ENCODE measurements at places on chromosomes 13 and 19.

DNA sequence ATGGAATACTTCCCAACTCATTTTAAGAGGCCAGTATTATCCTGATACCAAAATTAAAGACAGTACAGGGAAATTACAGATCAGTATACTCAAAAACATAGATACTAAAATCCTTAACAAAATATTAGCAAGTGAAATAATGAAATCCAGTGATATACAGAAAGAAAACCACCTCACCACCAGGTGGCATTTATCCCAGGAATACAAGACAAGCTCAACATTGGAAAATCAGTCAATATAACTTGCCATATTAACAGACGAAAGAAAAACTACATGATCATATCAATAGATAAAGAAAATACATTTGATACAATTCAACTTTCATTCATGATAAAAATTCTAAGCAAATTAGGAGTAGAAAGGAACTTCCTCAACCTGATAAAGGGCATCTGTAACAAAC, 6.7 kb upstream of the GNA15 start:
- DNase-seq, result peak; percentile 42

DNA sequence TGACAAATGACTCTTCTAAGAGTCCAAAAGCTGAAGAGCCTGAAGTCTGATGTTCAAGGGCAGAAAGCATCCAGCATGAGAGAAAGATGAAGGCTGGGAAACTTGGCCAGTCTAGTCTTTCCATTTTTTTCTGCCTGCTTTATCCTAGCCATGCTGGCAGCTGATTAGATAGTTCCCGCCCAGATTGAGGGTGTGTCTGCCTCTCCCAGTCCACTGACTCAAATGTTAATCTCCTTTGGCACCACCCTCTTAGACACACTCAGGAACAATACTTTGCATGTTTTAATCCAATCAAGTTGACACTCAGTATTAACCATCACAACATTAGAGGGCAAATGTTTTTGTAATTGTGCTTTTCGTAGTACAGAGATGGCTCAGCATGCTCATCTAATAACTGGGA, 267.5 kb upstream of the KLHL1 start:
- no peak for DNase-seq

GRCh38 chr13:36766295-36766694, 52.7 kb upstream of the RFXAP start:
- DNase-seq, result no peak

GRCh38 chr13:46010148-46010547, 42.4 kb downstream of the ZC3H13 start:
- peak; percentile 29 for DNase-seq
